ENCODE measurements at places on chromosomes 5 and 9.

GRCh38 chr9:123867034-123867433 lies 62.9 kb downstream of the DENND1A start:
- no peaks in the 10 kb centered on the region for H3K36me3 ChIP-seq
- H3K27ac ChIP-seq = no peak overlapping the region
- peaks cover 5% of the 10 kb centered on the region for H3K27me3 ChIP-seq
- H3K4me3 ChIP-seq = no peak overlapping the region
- H3K4me1 ChIP-seq = peaks cover 6% of the 10 kb centered on the region
- DNase-seq = no peak

- H3K4me3 ChIP-seq = no peak overlapping the region
- H3K27me3 ChIP-seq = peaks cover 55% of the 10 kb centered on the region
Observed at GRCh38 chr5:87729781-87730180, 317.1 kb upstream of the CCNH start.

- no peak for DNase-seq
- H3K4me3 ChIP-seq = no peak overlapping the region
- H3K27me3 ChIP-seq = no peaks in the 10 kb centered on the region
Observed at GRCh38 chr9:26234865-26235264, 556.6 kb upstream of the TUSC1 start.

DNA sequence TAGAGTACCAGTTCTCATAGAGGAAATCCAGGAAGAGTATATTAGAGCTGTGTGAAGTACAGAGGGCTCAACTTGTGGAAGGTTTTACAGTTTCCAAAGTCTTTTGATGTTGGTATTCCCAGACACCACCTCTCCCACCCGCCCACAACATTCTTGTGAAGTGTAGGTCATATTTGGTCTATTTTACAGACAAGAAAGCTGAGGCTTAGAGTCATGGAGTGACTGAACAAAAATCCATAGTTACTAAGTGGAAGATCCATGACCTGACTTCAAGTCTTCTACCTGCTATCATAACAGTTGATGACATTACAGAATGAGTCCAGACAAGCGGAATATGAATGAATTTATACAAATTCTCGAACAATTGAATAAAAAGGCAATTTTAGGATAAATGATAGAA lies 187.1 kb upstream of the RPS23 start:
- no peaks in the 10 kb centered on the region for H3K36me3 ChIP-seq
- H3K27ac ChIP-seq = no peak overlapping the region
- H3K4me1 ChIP-seq = no peaks in the 10 kb centered on the region
- H3K27me3 ChIP-seq = no peaks in the 10 kb centered on the region
- no peak for DNase-seq

GRCh38 chr5:151134228-151134627 lies 23.4 kb downstream of the ANXA6 start:
- no peak overlapping the region for H3K27ac ChIP-seq
- no peak for DNase-seq
- H3K4me1 ChIP-seq = peaks cover under 1% of the 10 kb centered on the region
- H3K36me3 ChIP-seq = peaks cover 99% of the 10 kb centered on the region

DNA sequence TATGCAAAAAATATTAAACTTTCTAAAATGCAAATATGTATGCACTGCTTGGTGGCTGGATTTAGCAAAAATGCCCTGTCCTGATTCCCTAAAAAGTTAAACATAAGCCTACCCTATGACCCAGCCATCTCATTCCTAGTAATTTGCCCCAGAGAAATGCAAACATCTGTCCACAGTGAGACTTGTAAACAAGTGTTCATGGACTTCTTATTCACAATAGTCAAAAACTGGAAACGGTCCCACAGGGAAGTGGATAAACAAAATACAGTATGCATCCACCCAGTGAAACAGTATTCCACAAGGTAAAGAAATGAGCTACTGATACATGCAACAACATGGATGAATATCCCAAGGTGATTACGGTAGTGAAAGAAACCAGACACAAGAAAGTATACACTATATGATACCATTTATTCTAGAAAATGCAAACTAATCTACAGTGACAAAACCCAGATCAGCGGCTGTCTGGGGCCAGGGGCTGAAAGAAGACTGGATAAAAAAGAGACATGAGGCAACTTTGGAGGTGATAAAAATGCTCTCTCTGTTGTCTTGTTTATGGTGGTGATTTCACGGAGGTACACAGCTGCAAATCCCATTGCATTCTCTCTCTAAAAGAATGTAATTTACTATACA lies 277.3 kb downstream of the GLIS3 start:
- H3K27ac ChIP-seq = no peak overlapping the region
- H3K4me3 ChIP-seq = no peak overlapping the region
- peaks cover 9% of the 10 kb centered on the region for H3K4me1 ChIP-seq
- no peak for DNase-seq

DNA sequence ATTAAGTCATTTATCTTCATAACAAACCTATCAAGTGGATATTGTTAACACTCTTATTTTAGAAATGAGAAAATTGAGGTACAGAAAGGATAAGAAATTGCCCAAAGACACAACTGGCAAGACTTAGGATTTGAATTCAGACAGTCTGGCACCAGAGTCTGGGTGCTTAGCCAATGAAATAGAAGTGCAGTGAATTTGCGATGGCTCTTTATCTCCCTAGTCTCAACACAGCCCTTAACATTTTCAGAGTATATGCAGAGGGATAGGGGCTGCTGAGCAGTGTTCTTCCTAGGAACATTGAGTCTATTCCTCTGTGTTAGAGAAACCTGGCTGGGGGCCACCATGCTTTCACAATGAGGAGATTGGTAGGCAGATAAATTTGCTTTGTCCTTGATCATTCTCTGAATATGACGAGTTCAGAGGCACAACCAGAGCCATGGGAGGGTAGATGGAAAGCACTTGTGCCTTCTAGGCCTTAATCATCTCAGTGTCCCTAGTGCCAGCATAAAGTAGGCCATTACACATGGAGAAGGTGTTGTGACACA lies 6.1 kb upstream of the FSD1L start:
- H3K4me3 ChIP-seq = no peak overlapping the region
- H3K36me3 ChIP-seq = no peaks in the 10 kb centered on the region
- no peak for DNase-seq
- H3K27ac ChIP-seq = no peak overlapping the region

- DNase-seq = no peak
- no peaks in the 10 kb centered on the region for H3K36me3 ChIP-seq
- H3K4me3 ChIP-seq = no peak overlapping the region
- no peak overlapping the region for H3K27ac ChIP-seq
- H3K4me1 ChIP-seq = no peaks in the 10 kb centered on the region
Observed at GRCh38 chr9:94153905-94154304, 69.6 kb downstream of the PTPDC1 start.

GRCh38 chr9:23586906-23587305 lies 239.1 kb downstream of the ELAVL2 start:
- no peak overlapping the region for H3K4me3 ChIP-seq
- no peaks in the 10 kb centered on the region for H3K4me1 ChIP-seq
- H3K36me3 ChIP-seq = no peaks in the 10 kb centered on the region
- H3K27ac ChIP-seq = no peak overlapping the region
- DNase-seq = no peak

DNA sequence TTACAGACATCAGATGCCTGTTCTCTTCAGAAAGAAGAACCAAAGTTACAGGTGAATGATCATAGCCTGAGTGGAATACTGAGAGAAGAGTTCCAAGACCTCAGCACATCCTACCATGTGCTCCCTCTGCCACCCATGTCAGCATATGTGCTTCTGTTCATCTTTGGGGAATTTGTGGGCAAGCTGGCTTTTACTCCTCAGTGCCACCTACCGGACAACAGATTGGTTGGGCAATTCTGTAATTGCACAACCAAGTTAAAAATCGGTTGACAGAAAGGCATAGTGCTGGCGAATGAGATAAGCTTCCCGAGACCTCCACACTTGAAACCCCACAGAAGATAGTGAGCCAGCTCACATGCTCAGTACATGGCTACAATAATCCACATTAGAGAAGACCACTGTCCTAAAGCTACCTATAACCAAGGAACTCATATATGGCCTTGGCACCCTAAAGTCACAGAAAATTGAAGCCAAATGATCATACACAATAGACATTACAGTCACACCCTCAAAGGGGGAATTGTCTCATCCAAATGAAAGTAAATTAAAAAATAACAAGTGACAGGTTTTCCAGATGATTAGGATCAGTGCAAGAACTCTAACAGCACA lies 1238.0 kb upstream of the NUDT12 start:
- H3K36me3 ChIP-seq = no peaks in the 10 kb centered on the region
- H3K27me3 ChIP-seq = no peaks in the 10 kb centered on the region
- no peak overlapping the region for H3K27ac ChIP-seq
- peak; percentile 71 for DNase-seq
- no peak overlapping the region for H3K4me3 ChIP-seq

- DNase-seq = no peak
- no peaks in the 10 kb centered on the region for H3K4me1 ChIP-seq
- H3K36me3 ChIP-seq = no peaks in the 10 kb centered on the region
- no peaks in the 10 kb centered on the region for H3K27me3 ChIP-seq
Observed at GRCh38 chr5:68757006-68757405, 336.8 kb upstream of the SLC30A5 start.

DNA sequence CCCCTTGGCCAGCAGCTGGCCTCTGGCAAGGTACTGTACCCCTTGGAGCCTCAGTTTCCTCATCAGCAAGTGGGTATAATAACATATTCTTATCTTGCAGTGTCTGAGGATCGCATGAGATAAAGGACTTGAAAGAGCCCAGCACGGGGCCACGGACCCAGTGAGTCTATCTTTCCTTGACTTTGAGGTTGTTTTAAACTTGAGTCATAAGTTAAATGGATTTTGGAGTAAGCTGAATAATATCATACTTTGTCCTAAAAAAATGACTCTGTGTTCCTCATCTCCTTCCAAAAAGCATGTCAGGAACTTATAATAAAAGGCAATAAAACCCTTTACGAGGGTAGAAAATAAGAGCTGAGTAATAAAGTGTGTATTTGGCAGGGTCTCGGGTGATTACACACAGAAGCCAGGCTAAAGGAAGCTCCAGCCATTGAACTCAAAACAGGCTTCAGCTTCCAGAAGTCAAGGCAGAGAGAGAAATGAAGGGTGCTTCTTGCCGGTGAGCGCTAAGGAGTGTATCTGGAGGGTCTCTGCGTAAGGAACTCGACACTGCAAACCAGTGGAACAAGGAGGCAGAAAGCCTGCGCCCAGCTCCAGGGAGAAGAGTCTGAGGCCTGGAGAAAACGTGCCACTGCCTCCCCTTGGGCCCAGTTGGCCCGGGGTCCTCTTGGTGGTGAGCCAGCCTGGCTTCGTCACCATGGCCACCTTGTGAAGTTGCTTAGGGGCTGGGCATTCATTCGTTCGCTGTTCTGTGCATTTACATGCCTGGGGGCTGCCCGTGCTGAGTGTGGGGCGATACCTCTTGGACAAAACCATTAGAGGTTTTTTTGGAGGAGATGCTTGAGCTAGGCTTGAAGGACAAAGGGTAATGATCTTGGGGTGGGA lies 72.4 kb upstream of the PHYKPL start:
- peaks cover 5% of the 10 kb centered on the region for H3K36me3 ChIP-seq
- peak; percentile 20 for DNase-seq
- H3K27ac ChIP-seq = no peak overlapping the region
- no peaks in the 10 kb centered on the region for H3K27me3 ChIP-seq
- H3K4me3 ChIP-seq = no peak overlapping the region
- H3K4me1 ChIP-seq = no peaks in the 10 kb centered on the region

- H3K4me1 ChIP-seq = no peaks in the 10 kb centered on the region
- H3K4me3 ChIP-seq = no peak overlapping the region
- no peak for DNase-seq
- no peak overlapping the region for H3K27ac ChIP-seq
- no peaks in the 10 kb centered on the region for H3K36me3 ChIP-seq
Observed at GRCh38 chr9:110334183-110334582, 3.5 kb downstream of the TXNDC8 start.

GRCh38 chr9:127786773-127787104 lies 905 bp downstream of the CDK9 start:
- no peak for DNase-seq
- H3K4me3 ChIP-seq = peak overlapping the region; percentile 88
- H3K27me3 ChIP-seq = no peaks in the 10 kb centered on the region
- peak overlapping the region; percentile 79 for H3K27ac ChIP-seq

DNA sequence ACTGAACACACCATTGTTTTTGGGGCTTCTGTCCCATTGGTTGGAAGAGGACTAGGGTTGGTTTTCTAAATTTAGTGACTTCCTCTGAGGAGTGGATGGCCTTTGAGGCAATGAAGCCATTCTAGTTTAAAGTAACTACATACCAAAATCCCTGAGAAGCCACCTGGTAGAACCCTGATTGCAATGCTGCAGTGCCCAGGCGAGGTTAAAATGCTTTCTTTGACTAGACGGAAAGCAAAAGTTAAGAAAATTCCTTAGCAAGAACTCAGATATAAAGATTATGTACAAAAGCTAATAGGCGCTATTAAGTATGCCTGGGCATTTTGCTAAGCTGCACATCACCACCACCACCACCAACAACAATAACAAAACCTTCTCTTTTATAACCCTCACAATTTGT lies 20.6 kb downstream of the GLRX start:
- H3K27me3 ChIP-seq = no peaks in the 10 kb centered on the region
- H3K27ac ChIP-seq = no peak overlapping the region
- peak; percentile 24 for DNase-seq
- no peaks in the 10 kb centered on the region for H3K36me3 ChIP-seq

GRCh38 chr5:26791433-26791832 lies 247.0 kb downstream of the CDH9 start:
- no peak overlapping the region for H3K27ac ChIP-seq
- no peak for DNase-seq
- no peak overlapping the region for H3K4me3 ChIP-seq

DNA sequence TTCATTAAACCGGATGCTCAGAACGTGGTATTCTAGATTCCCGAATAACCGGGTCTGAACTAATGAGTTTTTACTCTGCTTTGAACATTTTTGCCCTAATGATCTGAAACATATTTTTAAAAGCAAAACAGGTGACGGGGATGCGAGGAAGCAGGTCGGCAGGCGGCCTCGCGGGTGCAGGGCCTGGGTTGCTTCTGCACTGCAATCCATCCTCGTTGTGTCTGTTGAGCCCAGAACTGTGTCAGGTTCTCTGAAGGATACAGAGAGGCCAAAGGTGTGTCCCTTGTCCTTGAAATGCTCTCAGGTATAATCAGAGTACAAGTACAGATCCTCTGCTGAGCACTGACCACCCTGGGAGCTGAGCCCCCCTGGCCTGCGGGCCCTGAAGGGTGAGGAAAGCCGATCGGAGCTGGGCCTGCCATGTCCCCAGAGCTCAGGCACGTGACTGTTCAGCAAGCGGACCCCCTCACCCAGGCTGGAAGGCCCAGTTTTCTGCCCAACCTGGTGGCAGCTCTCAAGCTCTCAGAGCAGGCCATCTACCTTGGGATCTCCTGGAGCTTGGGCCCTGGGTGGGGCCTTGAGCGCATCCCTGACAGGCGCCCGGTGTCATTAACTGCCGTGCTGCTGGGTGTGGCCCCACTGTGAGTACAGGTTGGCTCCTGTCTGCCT lies 151.8 kb downstream of the OLFM1 start:
- H3K4me1 ChIP-seq = no peaks in the 10 kb centered on the region
- H3K36me3 ChIP-seq = no peaks in the 10 kb centered on the region
- H3K4me3 ChIP-seq = no peak overlapping the region
- no peaks in the 10 kb centered on the region for H3K27me3 ChIP-seq
- DNase-seq = peak; percentile 12

DNA sequence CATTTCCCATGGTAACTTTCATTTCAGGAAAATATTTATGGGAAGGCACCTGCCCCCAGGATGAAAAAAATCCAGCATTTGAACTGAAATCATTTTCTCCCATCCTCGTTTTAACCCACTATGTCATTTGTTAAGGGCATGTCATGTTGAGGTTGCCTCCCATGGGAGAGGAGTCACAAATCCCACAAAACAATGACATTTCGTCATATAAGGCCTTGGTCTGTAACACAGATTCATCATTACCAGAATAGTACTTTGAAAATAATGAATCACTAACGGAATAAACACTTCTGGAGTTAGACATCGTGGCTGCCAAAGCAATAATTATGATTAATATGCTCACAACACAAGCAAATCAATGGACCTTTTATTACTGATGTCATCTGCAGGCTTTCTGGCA lies 274.1 kb downstream of the NDUFS4 start:
- H3K4me1 ChIP-seq = no peaks in the 10 kb centered on the region
- no peak for DNase-seq
- H3K27me3 ChIP-seq = no peaks in the 10 kb centered on the region
